ENCODE measurements at places on chromosomes 6 and 20. TPM values are rescaled to one million over a fixed set of nuclear protein-coding genes. Genes with fewer than 3 reads are reported as not detected.

The DEFB132 gene
- total RNA-seq, result not detected

The PERP gene
- 71.2 TPM for total RNA-seq

The PKIB gene
- 6.1 TPM for total RNA-seq

The DEFB119 gene
- not detected for total RNA-seq

The THBS2 gene
- not detected for total RNA-seq

The FAM162B gene
- not detected for total RNA-seq

The HS3ST5 gene
- total RNA-seq, result not detected

GRCh38 chr6:137846772-137847313, 20.2 kb upstream of the TNFAIP3 start:
- DNase-seq, result no peak

DNA sequence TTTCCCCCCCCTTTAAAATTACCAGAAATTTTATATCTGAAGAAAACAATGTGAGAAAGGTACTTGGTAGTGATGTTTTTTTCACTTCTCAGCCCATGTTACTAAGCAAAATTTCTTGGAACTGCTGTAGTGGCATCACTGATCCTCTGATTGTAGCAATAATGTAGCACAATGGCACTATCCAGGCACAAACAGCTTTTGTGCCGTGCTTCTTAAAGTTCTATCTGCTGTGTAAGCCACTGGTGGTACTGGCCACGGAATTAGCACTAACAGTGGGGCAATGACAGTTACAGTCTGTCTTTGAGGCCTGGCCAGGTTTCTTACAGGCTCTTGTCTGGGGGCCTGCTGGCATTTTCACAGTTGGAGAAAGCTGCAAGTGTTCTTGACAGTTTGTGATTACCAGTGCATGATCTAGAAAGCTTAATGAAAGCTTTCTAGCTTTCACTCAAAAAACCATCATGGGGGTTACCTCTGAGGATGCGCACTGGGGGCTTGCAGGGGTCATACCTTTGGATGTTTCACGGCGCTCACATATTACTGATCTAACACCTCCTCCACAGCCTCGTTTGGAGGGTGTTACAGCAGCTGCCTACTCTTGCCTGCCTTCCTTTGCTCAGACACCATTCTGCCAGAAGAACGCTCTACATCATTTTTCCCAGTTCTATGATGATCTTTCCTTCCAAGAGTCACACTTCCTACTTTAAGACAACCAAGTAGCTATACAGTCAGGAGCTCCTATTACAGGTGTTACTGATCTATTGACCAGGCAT, 58.4 kb upstream of the ARMH2 start:
- DNase-seq, result no peak

DNA sequence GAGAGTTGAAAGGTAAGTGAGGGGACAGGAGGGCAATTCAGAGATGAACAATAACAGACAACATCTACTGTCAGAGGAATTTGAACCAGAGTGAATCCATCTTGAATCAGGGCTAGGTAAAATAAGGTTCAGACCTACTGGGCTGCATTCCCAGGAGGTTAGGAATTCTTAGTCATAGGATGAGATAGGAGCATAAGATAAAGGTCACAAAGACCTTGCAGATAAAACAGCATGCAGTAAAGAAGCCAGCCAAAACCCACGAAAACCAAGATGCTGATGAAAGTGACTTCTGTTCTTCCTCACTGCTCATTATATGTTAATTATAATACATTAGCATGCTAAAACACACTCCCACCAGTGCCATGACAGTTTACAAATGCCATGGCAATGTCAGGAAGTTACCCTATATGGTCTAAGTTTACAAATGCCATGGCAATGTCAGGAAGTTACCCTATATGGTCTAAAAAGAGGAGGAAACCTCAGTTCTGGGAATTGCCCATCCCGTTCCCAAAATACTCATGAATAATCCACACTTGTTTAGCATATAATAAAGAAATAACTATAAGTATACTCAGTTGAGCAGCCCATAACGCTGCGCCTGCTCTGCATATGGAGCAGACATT, 248.5 kb downstream of the HAO1 start:
- DNase-seq, result no peak

GRCh38 chr6:87661503-87661902, 40.5 kb downstream of the AKIRIN2 start:
- no peak for DNase-seq

DNA sequence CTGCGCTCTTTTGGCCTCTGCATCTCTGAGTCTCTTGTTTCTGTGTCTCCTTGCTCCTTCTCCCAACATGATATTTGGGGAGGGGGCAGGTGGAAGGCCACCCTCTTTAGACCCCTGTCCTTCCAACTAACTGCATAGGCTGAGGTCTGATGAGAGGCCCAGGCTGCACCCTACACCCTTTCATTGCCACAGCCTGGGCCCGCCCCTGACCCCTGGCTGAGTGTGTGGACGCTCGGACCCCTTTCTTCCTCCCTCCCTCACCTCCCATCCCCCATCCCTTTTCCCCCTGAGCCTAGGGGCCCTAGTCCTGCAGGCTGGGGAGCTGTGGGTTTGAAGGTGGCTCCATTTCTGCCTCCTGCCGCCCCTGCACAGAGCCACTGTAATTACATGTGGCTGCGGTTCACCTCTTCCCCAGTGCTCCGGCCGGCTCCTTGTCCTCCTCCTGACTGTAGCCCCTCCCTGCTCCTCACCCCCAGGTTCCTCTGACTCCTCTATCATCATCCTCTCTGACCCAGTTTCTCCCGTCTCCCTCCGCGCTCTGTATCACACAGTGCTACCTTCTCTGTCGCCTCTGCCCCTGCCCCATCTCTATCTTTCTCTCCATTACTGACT, 6.8 kb downstream of the MDFI start:
- DNase-seq, result no peak

DNA sequence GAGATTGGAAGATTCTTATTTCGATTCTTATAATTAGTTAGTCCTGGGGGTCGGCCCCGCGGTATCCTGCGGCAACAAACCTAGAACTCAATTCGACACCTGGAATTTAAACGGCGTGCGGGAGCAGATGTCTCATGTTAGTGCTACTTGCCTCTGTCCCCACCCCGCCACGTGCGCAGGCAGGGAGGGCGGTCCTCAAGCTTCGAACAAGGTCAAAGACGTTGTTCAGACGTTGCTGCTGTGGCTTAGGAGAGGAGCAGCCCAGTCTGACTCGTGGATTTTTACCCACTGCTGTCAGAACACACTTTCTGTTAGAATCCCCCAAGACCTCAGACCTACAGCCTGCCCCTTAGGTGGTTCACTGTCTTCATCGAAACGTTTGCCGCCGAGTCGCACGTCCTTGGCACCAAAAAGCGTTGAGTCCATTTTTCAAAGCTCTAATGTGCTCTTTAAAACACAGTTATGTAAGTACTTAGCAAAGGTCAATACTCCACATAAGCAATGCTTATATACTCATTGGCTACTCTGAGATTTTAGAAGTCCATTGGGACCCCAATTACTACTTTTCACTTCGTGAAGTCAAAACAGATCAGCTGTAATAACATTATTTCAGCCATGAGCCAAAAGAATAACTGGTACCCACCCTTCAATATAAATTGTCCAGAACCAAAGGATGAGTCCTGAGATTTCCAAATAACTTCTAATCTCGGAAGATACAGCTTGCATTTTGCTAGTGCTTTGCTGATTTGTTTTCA, 2.7 kb upstream of the C6orf62 start:
- DNase-seq, result no peak

- no peak for DNase-seq
Measured at GRCh38 chr6:19524366-19525186, 312.6 kb upstream of the ID4 start.

- DNase-seq, result no peak
Measured at GRCh38 chr6:193773-194310, 98.4 kb upstream of the DUSP22 start.

DNA sequence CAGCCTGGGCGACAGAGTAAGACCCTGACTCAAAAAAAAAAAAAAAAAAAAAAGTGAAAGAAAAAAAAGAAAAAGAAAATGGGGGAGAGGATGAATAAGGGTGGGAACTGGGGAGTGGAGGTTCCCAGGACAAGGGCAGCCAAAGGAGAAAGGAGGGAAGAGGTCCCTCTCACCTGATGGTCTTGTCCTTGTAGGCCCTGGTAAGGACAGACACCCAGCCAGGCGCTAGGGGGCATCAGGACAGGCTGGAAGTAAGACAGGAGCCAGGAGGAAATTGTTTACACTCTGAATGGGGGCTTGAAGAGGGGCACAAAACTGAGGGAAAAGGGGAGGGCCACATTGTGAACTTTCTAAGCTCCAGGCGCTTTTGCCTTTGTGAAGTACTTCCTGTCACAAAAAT, 2.3 kb upstream of the ALDH5A1 start:
- no peak for DNase-seq

- peak; percentile 75 for DNase-seq
Measured at GRCh38 chr6:84428300-84428907, 201.0 kb upstream of the CEP162 start.

DNA sequence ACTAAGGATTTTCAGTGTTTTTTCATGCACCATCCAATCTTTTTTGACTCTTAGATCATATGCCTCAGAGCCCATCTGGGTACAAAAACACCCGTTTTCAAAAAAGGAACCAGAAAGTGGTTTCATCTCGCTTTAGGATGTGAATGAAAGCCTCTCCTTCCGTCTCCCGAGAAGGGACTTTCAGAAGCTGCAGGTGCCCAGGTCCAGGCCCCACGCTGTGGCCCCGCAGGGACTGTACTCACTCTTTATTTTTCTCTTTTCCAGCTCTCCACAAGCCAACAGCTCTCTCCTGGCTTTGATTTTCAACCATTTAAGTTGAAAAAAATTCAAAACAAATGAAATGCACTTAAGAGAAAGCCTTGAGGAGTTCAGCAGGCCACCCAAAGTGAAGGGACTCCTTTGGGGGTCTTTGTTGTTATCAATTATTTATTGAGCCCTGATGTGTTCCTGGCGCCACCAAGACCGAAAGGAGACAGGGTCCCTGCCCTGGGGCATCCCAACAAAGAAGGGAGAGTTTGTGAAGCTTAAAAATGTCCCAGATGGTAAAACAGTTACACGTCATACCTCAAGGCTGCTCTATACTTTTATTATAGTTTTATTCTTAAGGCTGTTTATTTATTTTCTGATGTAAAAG, 467.3 kb downstream of the PREX1 start:
- DNase-seq, result no peak

- DNase-seq, result no peak
Measured at GRCh38 chr6:169896826-169897456, 145.5 kb downstream of the ERMARD start.

- peak; percentile 16 for DNase-seq
Measured at GRCh38 chr20:58127701-58128111, 100.7 kb downstream of the ANKRD60 start.

DNA sequence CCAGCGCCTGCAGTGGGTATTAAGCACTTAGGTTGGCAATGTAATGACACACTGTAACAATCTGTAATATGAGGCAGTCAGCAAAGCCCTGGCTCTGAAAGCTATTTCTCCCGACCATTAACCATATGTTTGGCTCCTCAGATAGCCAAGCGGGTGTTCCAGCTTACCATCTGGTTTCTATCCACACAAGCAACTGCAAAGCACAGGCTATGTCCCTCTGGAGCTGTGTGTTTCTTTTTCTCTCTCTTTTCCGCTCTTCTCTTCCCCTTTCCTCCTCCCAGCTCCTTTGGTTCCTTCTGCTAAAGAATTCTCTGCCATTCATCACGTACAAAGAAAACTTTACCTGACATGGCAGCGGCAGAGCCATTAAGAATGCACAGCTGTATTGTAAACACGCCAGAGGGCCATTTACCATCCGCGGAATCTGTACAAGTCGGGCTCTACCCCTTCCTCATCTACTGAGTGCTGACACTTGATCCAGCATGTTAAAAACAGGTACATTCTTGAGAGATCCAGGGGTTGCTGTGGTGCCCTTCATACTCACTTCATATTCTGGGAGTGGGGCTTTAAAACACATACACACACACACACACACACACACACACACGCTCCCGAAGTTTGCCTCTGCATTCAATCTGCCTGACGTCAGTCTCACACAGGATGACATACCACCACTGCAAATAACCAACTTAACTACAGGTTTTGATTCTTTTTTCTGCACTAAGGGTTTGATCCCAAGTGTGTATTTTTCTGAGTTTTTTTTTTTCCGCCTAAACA, 77.2 kb downstream of the BACH2 start:
- DNase-seq, result peak; percentile 14

DNA sequence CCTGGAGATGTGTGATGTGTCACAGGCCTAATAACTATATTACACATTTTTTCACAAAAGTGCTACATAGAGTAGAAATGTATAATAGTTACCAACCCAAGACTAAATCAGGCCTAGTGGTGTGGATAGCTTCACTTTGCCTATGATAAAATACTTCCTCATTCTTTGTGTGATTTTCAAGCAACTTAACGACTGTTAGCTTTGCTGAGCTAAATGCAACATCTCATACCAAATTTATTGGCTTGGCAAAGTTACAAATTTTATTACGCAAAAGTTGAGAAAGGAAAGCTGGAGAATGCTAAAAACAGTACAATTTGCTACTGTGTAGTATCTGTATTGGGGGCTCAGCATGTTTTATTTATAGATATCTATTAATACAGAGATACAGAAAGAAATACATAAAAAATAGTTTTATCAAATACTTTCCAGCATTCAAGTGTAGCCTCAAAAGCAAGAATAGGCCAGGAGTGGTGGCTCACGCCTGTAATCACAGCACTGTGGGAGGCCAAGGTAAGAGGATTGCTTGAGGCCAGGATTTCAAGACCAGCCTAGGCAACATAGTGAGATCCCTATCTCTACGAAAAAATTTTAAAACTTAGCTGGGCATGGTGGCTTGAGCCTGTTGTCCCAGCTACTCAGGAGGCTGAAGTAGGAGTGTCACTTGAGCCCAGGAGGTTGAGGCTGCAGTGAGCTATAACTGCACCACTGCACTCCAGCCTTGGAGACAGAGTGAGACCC, 3.6 kb upstream of the EDN1 start:
- DNase-seq, result peak; percentile 52

- no peak for DNase-seq
Measured at GRCh38 chr20:33945391-33946081, 48.2 kb upstream of the RALY start.

GRCh38 chr20:58070664-58071196, 157.7 kb downstream of the ANKRD60 start:
- no peak for DNase-seq

- no peak for DNase-seq
Measured at GRCh38 chr6:57198926-57199636, 23.0 kb downstream of the RAB23 start.

DNA sequence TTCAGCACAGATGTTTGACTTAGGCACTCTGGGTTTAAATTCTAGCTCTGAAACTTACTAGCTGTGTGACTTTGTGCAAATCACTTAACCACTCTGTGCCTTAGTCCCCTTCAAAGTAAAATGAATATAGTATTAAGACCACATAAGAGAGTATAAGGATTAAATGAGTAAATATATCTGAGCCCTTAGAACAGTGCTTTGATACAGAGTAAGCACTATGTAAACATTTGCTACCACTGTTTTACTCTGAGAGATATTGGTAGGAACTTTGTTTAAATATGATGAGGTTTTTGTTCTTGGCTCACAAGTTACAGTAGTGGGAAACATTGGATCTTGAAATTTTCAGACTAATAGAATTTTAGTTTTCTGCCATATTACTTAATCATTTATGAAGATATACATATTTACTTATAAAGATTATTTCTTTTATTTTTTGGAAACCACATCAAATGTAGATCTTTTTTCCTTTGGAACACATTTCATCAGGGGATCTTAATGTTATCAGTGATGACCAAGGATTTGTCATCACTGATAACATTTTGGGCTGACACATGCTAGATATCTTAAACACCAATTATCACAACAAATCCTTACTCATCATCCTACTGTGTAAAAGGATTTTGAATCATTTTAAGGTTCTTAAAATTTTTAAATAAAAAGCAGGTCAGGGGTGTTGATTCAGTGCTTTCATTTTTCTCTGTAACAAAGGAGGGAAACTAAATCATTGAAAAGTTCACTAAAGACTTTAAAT, 226.2 kb downstream of the EYA4 start:
- DNase-seq, result no peak

All from HT-29 (cell line).